ENCODE measurements at places on chromosomes 2 and 18.
A peak's percentile ranks its signal among the peaks of the same experiment; 100 is the strongest.

GRCh38 chr18:3540805-3541548 lies 91.0 kb downstream of the TGIF1 start:
- DNase-seq, result peak; percentile 62

GRCh38 chr18:74715865-74716712 lies 118.4 kb downstream of the ZNF407 start:
- peak; percentile 56 for DNase-seq

- DNase-seq, result peak; percentile 92
Measured at GRCh38 chr18:57819671-57820460, 16.8 kb upstream of the ATP8B1 start.

- no peak for DNase-seq
Measured at GRCh38 chr2:28228434-28228995, 164.1 kb upstream of the FOSL2 start.

- DNase-seq, result no peak
Measured at GRCh38 chr2:200353120-200353519, 46.6 kb downstream of the SPATS2L start.

- DNase-seq, result no peak
Measured at GRCh38 chr2:72933646-72934151, 16.4 kb downstream of the EMX1 start.

- no peak for DNase-seq
Measured at GRCh38 chr2:84038866-84039265, 420.2 kb downstream of the SUCLG1 start.

- peak; percentile 98 for DNase-seq
Measured at GRCh38 chr2:20051532-20052228, at the start of gene LAPTM4A. LAPTM4A (minus strand) TSS chr2:20051628; CDS start chr2:20051520, 108 bp downstream.

DNA sequence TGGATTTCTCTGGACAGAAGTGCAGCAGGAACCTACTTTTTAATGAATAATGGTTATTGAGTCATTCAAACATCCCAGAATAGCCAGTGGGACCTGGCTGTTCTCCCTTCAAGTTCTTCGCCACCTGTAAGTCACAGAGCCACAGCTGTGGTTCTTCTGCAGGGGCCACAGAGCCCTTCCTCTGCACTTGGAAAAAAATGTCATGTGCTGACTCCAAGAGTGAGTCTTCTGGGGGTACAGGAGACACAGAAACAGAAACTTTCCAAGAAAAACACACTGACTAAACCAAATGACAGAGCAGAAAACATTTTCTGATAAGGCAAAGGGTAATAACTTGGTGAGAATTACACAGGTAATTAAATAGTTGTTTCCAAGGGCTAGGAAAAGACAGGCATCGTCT lies 68.7 kb upstream of the FN1 start:
- DNase-seq, result no peak

DNA sequence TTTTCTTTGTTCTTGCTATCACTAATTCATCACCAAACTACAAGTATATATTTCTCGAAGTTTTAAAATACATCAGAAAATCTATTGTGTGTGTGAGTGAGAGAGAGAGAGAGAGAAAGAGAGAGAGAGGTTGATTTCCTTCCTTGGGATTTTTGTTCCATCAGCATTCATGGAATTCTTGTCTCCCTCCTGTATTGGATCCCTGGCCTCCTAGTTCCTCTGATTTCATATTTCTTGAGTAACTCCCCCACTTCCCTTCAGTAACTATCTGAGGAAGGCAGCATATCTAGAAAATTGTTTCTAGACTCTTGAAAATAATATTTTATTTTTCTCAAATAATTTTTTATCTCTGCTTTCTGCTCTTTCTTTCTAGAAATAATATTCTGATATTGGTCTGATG lies 13.3 kb upstream of the ACTR2 start:
- no peak for DNase-seq

DNA sequence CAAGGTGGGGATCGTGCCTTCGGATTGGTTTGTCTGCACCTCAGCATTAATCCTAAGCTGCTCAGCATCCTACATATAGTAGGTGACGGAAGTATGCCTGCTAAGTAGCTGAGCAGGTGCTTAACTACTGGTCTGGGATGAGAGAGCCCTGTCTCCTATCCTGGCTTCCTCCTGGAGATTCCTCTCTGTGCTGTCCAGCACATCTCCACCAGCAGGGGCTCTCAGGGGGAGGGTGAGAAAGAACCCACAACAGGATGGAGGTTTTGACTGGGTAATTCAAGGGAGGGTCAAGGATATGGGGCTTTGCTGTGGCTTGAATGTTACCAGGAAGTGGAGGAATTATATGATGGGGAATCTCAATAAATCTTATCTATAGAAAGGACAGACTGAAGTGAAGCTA lies 45.4 kb upstream of the KIF5C start:
- no peak for DNase-seq

DNA sequence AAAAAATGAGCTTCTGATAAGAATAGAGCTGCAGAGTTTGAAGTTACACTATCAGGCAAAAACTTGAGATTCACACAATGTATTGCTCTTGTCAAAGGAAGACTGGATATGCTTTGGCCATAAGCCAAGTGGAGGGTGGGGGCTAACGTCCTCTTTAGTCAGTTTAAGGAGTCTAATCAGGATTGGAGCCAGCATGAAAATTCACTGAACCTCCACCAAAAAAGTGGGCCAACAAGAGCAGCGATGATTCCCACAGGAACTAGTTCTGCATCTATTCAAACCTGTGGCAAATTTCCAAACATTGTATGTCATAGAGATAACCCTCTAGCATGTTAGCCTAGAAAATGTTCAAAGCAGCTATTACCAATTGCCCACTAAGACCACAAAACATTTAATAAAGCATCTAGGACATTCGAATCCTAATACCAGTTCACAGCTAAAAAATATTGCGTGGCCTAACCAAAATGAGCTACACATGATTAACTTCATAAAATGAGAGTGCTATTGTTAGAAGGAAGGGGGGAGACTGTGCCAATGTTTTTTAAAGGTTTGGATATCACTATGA lies 43.5 kb upstream of the TMEM247 start:
- DNase-seq, result no peak

GRCh38 chr2:197821550-197822289 lies 17.3 kb downstream of the PLCL1 start:
- no peak for DNase-seq

DNA sequence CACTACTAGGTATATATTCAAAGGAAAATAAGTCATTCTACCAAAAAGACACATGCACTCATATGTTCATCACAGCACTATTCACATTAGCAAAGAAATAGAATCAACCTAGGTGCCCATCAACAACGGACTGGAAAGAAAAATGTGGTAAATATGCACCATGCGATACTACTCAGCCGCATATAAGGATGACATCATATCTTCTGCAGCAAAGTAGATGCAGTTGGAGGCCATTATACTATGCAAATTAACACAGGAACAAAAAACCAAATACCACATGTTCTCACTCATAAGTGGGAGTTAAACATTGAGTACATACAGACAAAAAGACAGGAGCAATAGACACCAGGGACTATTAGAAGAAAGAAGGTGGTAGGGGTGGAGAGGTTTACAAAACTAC lies 412.1 kb upstream of the CWC22 start:
- no peak for DNase-seq

GRCh38 chr2:204842068-204842467 lies 296.8 kb downstream of the PARD3B start:
- no peak for DNase-seq

DNA sequence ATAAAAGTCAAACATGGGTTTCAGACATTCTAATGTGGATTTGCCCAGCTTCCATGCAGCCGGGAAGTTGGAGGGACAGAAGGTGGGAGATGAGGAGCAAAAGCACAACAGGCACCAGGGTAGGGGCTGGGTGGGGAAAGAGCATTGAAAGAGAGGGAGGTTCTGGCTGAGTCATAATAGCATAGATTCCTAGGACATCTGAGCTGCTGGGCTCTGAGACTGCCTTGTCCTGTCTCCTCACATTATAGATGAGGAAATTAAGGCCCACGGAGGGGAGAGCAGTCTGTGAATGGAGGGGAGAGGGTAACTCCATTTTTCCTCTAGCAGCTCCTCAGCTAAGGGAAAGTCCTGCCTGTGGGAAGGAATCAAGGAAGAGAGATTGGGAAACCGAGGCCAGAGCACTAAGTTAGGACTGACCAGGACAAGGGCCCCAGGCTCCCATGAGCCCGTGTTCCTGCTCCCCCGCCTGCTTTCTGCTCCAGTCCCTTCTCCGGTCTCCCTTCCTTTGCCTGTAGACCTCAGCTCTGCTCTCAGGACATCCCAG lies 26.2 kb downstream of the SH2D6 start:
- DNase-seq, result no peak

DNA sequence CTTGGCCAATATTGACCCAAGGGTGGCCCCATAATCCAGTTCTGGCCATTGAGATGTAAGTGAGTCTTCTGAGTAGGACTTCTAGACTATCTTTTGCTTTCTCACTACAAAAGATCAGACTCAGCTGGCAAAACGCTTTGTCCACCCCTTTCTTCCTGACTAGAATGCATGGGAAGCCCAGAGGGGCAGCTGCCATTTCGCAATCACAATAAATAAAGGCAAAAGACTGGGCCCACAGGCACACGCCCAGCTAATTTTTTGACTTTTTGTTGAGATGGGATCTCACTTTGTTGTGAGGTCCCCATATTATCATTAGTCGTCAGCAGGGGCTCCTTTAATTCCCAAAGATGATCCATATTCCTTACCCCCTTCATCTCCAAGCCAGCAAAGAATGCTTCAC lies 41.1 kb upstream of the SGPP2 start:
- DNase-seq, result no peak

- no peak for DNase-seq
Measured at GRCh38 chr2:222295368-222296062, 3.3 kb downstream of the PAX3 start.

DNA sequence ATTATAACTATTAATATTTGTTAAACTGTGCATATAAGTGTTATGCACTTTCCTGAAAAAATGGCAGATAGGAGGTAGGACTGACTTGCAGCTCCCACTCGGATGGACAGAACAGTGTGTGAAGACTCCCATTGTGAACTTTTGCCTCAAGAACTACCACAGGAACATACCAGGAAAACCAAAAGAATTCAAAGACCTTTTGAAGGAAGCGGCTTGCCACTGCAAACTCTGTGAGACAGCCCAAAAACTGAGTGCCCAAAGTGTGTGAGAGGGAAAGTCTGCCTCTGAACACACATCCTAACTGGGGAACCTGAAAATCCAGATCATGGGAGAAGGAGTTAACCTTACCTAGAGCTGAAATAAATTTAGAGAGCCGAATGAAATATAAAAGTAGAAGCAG lies 171.0 kb downstream of the ZBTB7C start:
- no peak for DNase-seq

DNA sequence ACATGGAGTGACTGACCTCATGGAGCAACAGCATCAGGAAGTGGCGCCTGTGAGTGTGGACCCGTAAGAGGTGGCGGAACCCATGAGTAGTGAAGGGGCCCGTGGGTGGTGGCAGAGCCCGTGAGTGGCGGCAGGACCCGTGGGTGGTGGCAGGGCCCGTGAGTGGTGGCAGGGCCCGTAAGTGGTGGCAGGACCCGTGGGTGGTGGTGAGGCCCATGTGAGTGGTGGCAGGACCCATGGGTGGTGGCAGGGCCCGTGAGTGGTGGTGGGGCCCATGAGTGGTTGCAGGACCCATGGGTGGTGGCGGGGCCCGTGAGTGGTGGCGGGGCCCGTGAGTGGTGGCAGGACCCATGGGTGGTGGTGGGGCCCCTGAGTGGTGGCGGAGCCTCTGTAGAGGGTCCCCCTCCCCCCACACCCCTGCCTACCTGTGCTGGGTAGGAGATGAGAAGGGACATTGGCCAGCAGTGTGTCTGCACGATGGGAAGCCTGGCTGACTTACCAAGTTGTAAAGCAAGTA lies 407.7 kb upstream of the SALL3 start:
- DNase-seq, result no peak

DNA sequence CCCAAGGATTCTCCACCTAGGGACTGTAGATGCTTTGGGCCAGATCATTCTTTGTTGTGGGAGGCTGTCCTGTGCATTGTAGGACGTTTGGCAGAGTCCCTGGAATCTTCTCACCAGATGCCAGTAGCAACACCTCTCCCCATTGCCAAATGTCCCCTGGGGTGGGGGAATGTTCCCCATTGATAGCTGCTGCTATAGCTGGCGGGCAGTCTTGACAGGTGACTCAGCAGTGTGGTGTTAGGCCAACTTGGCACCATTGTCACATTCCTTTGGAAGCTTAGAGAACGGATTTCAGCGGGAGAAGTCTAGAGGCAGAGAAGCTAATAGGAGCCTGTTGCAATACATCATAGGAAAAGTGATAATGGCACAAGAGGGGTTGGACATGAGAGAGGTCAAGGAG lies 495.7 kb upstream of the SMIM21 start:
- DNase-seq, result no peak

GRCh38 chr2:115549611-115550130 lies 1107.2 kb downstream of the DPP10 start:
- no peak for DNase-seq

DNA sequence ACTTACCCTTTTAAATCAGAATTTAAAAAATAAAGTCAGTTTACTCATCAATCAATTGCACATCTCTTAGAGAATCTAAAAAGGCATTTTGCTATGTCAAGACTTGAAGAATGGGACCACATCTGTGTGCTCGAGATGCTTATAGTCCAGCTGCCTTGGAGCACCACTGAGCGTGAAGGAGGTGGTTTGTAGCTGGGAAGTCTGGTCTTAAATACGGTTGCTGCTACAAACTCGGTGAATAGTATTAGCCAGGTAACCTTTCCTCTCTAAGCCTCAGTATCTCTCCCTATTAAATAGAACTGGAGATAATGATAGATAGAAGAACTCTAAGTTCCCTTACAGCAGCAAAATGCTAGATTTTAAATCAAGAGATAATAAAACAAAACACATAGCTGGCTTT lies 289.7 kb downstream of the TRIB2 start:
- DNase-seq, result no peak

- DNase-seq, result no peak
Measured at GRCh38 chr2:17043173-17043572, 377.5 kb upstream of the CYRIA start.

- DNase-seq, result peak; percentile 89
Measured at GRCh38 chr18:59502274-59503175, 143.5 kb upstream of the LMAN1 start.

DNA sequence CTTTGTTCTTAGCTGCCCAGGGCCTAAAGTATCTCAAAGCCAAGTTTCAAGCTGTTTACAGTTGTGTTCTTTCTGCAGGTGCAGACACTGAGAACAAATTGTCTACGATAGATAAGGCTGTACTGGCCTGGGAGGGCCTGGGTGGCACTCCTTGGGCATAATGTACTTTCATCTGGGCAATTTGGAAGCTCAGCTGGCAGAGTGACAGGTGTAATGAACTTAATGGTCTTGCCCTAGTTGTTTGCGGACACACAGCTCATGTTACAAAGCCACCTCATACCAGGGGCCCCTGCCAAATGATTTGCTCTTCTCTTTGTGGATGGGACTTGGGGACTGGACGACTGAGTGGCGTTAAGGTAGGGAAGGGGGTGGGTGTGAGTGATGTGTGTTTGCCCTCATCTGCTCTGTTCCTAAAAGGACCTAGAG lies 4.3 kb downstream of the LDLRAD4 start:
- peak; percentile 97 for DNase-seq

DNA sequence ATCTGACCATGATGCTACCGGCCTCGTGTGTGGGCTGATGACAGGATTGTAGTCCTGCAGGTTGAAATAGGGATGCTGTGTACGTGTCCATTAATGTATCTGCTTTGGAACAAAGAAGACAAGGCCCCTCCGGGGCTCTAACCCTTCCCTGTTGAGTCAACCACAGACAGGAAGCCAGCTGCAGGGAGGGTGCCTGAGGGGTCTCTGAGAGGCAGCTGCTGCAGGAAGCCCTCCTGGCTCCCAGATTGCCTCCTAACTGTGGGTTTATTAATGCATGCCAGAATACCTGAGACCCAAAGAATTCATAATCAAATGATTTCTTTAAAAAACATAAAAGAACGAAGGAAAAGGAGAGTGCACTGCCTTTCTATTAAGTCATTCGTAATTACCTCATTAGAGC lies 140.4 kb downstream of the CELF4 start:
- DNase-seq, result peak; percentile 62

Measured in NCI-H69 (cell line).